ENCODE measurements at places on chromosomes 2 and 18.

GRCh38 chr2:133586978-133587377 is 18.7 kb upstream of the NCKAP5 start:
- DNase-seq: no peak

- DNase-seq: peak; percentile 21
These were observed 793.1 kb downstream of the ERBB4 start for GRCh38 chr2:211745295-211746097.

DNA sequence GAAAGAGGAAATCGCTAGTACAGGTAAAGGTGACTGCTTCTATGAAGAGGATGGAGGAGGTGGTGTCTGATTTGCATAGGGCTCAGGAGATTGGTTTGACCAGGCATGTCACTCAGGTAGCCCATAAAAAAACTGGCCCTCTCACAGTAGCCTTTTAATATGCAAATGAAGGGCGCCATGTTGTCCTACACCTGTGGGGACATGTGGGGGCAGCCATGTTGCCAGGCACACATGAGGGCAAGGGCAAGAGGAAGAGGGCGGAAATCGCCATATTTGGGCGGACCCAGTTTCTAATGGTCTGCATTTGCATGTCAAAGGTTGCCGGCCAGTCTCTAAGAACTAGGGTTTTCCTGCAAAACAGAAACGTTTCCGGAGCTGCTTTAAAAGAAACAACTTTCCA is 1330.6 kb downstream of the DSC3 start:
- DNase-seq: no peak

DNA sequence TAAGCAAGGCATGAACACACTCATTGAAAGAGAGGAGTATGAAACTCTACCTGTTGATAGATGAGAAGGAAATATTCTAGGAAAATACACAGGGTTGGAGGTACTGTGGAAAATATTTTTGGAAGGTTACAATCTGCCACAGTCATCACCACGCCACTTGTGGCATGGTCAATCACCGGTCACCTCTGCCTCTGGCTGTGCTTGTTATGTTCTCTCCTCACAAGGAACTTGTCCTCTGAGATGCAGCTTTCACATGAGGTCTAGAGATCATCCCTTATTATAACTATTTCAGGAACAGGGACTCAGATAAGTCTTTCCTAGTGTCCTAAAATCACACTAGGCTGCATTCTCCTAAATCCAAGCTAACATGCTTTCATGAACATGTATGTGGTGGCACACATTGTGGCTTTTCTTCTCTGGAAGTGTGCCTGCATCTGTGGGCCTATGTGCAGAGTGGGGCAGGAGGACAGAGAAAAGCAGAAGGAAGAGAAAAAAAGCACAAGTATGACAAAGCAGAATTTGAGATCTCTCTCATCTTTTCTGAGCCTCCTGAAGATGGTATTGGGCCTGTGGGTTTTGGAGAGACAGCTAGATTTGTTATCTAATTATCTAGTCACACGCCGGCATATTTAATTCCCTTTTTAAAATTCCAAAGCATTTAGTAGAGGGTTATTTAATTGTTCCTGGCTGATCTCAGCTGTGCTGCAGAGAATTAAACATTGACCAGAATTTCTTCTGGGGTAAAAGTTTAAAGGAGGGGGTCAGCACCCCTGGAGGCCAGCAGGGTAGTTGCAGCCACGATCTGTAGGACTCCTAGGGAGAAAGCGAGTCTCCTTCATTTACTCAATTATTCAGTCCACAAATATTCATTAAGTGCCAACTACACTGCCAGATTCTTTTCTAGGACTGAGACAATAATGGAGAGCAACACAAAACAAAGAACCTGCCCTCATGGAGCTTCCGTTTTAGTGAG is 294.6 kb downstream of the RDH14 start:
- no peak for DNase-seq

DNA sequence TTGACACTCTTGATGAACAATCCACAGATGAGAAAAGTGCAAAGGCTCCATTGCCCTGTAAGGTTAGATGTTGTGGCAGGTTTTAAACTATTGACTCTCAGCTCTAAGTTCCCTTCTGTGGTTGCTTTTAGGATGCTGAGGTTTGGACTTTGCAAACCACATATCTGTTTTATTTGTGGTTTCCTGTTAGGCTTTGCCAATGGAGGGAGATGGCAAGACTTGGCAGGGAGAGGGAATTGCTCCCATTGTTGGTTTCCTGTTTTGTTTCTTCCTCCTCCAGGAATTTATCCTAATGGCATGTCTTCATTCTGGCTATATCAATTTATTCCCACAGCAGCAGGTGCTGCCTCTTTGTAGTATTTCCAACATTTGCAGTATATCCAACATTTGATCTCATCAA is 772.3 kb downstream of the LRRTM4 start:
- DNase-seq: no peak

Data from kidney epithelial cell (primary cell).